HCT116 (cell line): ENCODE measurements at places on chromosomes 6 and 20.

DNA sequence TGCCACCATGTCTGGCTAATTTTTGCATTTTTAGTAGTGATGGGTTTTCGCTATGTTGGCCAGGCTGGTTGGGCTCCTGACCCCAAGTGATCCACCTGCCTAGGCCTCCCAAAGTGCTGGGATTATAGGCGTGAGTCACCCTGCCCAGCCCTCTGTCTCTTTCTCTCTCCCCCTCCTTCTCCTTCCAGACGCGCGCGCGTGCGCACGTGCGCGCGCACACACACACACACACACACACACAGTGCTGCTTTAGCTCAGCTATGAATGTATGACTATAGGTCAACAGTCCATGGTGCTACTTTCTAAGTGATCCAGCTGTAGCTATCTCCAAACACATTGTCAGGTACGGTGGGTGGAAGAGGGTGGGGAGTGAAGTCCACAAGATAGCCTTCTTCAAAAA lies 449.5 kb downstream of the PHF3 start:
- DNase-seq, result no peak

DNA sequence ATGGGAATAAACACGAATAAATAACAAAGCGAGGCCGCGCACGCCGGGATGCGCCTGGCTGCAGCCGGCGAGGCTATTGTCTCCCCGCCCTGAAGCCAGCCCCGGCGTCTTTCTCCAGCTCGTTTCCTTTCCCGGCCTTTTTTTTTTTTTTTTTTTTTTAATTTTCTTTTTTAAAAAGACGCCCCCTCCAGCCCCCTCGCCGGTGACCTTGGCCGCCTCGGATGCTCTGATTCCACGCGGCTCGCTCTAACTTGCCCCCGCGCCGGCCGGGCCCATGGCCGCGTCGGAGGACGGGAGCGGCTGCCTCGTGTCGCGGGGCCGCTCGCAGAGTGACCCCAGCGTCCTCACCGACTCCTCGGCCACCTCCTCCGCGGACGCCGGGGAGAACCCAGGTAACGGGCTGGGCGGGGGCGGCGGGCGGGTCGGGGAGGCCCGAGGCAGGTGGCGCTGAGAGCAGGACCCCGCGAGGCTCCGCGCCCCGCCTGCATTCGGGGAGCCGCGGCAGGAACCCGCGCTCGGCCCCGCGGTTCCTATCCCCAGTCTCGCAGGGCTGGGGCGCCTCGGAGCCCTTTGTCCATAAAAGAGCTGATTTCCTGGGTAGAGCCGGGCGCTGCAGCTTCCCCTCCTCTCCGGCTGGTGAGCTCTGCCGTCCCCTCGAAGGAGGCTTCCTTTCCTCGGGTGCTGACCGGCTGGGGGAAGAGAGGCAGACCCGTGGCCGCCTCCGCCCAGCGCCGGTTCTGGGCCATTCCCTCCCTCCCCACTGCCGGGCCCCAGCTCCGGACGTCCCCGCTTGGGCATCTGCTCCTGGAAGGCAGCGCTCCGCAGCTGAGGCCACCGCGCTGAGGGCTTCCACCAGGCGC lies 631 bp downstream of the PHACTR3 start:
- DNase-seq, result no peak

DNA sequence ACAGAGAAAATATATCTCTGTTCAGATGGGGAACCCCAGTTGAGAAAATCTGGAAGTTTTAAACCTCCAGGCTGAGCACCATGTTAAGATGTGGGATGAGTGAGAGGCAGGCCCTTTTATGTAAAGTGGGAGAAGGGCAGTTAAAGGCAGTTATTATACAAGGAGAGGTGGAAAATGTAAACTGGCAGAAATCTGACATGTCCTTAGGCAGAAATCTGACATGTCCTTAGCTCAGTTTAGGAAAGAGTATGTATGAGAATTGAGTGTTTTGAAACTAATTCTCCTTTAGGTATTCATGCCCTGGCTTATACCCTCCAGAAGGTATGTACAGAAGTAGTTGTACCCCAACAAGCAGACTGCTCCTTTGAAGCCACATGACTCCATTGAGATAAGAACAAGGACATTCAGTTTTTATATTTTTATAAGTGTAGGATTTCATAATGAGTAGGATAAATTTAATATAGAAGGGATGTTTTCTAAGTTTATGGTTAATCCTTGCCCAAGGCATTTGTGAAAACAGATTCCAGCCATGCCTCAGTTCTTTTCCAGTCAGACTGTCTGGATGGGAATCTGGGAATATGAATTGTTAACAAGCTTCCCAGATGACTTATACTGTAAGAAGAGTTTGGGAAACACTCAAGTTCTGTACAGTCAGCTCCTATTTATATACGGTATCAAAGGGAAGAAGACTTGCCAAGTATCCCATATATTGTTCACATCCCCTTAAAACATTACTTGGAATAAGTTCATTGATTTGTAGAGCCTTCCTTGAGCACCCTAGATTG lies 87.7 kb downstream of the SCAND1 start:
- no peak for DNase-seq

DNA sequence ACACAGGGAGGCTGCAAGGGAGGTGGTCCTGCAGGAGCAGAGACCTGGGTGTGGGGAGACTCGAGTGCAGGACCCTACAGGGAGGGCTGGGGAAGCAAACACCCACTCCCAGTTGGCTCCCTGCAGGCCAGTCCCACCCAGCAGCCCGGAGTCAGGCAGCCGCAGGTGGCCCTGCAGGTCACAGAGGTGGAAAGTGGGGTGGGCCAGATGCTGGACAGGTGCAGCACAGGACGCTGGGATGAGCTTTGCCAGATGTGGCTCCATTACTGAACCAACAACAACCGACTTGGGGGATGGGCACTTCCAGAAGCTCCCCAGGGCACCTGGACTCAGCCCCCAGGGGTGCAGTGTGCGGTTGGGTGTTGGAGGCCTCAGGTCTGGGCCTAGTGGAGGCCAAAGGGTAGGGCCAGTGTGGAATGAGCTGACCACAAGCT lies 26.6 kb upstream of the MYT1 start:
- no peak for DNase-seq

DNA sequence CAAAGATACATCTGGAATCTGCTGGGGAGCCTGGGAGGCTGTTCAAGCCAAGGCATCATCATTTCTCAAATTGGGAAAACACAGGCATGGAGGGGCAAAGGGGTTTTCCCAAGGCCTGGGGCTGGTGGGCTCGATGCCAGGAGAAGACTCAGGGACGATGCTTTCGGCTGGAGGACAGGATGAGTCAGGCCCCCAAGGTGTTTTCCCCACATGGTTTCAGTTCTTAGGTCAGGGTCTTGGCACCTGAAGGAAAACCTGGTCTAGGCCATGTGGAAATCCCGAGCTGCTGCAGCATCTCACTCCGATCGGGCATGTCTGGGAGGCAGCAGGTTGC lies 348.1 kb downstream of the CDC5L start:
- no peak for DNase-seq

GRCh38 chr6:38153076-38153797 lies 333.7 kb downstream of the ZFAND3 start:
- DNase-seq, result no peak

DNA sequence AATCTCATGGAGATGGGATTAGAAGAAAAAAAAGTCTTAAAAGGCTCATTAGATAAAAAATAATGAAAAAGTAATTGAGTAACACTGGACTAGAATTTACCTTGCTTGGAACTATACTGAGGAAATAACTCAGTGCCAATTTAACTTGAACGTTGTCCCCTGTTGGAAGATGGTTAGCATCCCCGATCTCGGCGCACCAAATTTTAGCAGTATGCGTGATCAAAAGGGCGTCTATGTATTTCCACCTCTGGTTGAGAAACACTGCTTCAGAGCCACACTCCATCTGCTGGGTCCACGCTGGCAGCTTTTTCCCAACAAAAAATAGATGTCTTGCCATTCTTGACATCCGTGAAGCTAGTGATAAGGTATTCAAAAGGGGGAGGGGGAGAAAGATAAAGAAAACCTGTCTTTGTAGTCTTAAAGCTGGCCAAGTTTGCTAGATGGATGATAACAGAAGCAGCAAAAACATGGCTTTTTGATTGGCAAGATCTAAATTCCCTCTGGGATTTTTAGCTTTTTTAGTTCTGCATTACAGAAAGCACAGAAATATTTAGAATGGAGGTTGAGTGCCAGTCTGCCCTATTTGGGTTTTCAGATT lies 6.4 kb downstream of the HINT3 start:
- DNase-seq, result no peak

GRCh38 chr20:46240881-46241280 lies 67.4 kb downstream of the CDH22 start:
- DNase-seq, result no peak

DNA sequence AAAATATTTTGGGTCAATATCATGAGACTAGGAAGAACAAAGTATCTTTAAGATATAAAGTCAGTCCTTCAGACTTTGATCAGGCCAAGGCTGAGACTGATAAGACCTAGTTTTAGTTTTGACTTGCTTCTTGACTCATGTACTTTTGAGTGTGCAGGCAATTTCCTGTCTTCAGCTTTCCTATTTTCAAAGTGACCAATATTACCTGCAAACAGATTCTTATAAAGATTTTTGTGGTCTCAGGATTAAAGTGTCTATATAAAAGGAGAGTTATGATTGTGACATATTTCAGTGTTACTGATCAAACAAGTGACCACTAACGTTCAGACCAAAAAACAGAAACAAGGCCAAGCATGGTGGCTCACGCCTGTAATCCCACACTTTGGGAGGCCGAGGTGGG lies 36.0 kb upstream of the AKIRIN2 start:
- DNase-seq, result no peak

DNA sequence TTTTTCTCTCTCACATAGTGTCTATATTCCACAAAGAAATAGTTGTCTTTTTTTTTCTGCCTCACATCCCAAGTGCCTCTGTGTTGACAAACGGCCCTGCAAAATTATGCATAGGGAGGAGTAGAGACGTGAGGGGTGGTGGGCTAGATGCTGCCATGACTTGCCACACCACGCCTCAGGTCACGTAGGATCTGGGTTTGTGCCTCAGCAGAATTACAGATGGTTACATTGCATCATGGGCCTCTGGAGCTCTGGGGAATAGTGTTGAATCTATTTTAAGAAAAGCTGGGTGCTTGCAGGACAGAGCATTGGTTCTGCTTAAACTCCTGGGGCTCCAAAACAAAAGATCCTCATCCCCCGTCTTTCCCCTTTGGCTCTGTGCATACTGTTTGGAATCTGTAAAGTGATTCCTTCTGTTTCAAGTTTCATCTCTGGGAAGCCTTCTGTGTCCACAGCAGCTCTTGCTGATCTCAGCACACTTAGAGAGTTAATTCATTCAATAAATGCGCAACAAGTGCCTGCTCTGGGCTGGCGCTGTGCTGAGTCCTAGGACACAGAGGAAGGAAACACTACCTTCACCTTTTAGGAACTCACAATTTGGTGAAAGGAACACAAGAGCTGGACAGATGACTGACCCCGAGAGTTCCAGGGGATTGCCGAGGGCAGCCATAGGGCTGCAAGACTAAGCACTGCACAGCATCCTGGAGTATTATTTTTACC lies 2.4 kb downstream of the FANCE start:
- DNase-seq, result no peak

DNA sequence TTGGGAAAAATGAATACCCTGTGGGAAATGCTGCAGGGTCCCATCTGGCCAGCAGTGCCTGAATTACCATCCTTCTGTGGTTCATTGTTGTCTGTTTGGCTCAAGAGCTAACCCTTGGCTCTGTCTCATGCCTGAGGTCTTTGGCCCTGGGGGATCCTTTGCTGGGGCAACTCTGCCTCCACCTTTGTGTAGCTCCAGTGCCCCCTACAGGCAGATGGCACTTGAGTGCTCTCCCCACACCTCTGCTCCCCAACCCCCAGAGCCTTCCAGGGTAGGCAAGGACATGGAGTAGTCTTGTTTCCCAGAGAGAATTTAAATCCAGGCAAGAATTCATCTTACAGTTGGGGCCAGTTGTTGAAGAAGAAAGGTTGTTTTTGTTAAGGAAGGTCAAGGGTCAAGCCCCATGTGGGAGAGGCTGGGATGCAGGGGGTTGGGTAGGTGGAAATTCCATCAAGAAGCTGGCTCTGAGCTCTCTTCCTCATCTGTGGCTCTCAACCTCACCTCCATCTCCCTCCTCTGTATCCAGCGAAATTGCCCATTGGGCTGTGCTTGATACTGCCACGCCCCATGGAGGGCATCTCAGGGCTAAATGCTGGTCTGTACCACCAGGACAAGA lies 44.2 kb downstream of the ZNF831 start:
- peak; percentile 16 for DNase-seq

GRCh38 chr20:13915284-13915683 lies 75.1 kb downstream of the SEL1L2 start:
- no peak for DNase-seq

- DNase-seq, result no peak
Measured at GRCh38 chr6:14652536-14652935, 535.0 kb downstream of the CD83 start.

GRCh38 chr6:143183666-143184065 lies 123.0 kb downstream of the AIG1 start:
- no peak for DNase-seq

- DNase-seq, result no peak
Measured at GRCh38 chr20:14498772-14499171, 161.4 kb upstream of the FLRT3 start.
